Astrocyte (in vitro differentiated cells and primary cell): ENCODE measurements at places on chromosomes 12 and 14.

DNA sequence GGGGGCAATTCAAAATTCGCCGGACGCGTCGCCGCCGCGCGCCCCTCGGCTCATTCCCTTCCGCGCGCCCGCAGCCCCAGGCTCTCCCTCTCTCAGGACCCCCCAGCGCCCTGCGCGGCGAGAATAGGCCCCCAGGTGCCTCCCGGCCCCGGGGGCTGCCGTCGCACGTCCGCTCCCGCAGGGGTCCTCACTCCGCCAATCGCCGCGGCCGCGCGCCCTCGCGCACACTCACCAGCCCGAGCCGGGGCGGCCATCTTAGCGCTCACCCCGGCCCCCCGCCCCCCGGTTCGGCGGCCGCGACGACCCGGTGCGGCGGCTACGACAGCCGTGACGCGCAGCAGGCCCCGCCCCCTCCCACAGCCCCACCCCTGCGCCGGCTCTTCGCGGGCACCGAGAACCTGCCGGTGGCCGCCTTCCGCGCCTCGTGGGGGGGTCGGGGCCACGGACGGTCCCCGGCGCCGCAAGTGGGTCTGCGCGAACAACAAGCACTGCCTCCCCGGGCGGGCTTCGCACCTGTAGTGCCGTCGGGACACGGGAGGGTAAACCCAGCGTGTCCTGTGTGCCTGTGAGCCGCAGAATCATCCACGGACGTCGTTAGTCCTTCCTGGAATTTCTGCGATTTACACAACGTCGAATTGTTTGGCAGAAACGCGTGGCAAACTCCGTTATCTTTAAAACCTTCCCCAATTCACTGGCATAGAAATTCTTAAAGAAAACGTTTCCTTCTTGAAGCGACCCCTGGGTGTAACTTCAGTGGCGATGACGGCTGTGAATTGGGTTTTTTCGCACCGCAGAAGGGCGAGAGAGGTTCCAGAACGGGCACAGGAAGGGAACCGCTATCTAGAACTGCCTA is 2.5 kb downstream of the USP44 start:
- no peak for DNase-seq

- DNase-seq = no peak
Measured at GRCh38 chr14:91533623-91534022, 23.5 kb upstream of the PPP4R3A start.

DNA sequence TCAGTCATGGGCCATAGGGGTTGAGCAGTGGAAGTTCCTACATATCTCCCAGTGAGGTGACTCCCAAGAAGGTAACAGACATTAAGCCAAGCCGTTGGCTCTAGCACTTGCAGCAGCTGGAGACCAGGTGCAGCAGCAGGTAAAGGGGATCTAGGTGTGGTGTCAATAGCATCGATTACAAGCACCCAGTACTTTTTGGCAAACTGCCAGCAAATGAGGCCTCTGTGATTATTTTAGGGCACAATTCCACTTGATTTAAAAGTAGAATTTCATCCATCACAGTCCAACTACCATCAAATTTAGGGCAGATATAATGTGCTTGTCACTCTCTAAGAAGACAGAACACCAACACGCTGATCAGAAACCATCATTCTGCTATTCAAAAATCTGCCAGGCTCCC is 224.1 kb upstream of the EGLN3 start:
- no peak for DNase-seq

DNA sequence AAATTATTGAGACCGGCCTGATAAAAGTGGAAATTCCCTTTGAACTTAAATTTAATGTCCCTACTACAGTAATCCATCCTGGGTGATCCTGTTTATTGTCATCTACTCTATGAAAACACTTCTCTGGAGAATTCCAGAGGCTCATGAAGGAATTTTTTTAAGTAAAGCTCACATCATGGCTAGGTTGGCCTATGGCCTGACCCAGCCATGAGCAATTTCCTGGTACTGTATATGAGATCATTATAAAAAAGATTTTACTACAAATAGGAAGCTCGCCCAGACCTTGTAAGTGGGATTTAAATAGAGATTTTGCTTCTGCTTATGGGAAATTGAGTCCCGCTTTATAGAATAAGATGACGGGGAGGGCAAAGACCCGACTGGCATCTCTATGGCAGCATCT is 215.5 kb downstream of the DPF3 start:
- DNase-seq = peak; percentile 63

- DNase-seq = no peak
Measured at GRCh38 chr12:31057671-31058070, 16.0 kb upstream of the DDX11 start.

DNA sequence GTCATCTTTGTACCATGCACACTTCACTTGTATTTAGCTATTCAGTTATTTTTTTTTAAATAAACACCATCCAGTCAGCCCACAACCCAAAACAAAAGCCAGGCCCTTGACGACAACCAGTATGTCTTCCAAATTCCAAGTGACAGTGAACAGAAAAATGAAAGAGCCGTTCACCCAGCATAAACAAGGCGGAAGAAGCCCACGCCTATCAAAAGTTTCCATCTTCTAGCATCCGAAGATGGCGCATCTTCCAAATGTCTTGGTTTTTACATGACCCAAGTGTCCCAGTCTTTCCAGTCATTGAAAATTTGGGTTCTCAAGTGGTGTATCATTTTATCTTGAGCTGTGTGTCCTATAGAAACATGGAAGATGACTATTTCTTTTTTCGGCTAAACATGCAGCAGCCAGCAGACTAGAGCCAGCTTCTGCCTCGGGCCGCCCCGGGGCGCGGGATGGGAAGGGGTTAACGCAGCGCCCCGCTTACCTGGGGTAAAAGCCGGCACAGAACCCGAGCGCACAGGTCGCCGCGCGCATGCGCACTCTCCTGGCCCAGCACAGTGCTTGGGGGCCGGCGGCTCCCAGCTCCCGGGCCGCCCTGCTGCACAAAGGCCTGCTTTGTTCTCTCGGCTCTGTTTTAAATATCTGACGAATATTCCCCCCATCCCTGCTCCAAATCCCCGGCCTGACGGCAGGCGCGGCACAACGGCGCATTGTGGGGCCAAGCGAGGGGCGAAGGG is 164.8 kb downstream of the ZFP36L1 start:
- DNase-seq = no peak

DNA sequence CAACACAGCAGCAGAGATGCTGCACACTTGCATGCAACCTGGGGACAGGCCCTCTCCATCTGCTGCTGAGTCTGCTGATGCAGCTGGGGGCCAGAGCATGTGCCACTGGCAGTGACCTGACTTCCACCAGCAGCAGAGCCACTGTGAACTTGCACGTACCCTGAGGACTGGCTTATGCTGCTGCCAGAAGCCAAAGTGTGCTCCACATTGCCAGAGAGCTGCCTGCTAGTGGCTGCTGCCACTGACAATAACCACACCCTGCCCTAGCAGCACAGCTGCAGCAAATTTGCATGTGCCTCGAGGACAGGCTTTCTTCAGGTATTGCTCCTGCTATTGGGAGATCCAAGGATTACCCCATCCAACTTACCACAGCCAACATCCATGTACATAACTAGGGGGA is 4.5 kb upstream of the PRR4 start:
- no peak for DNase-seq

- no peak for DNase-seq
Measured at GRCh38 chr14:100158566-100159093, 815 bp downstream of the DEGS2 start.

GRCh38 chr12:130983328-130984017 is 29.8 kb downstream of the ADGRD1 start:
- no peak for DNase-seq

DNA sequence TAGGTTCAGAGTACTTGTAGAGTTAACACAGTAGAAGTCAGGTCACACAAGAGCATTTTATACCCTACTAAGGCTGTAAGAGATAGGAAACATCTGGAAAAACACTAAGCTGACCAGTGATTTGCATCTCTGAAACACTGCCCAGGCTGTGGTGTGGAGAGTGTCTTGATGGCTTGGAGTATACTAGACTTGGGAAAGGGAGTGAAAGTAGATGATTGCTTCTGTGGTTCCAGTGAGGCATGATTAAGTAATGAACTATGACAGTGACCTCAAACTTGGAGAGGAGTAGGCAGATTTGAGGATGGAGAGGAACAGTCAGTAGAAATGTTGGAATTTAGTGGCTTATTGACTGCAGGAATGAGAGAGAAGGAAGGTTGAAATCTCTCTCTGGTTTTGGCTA is 201.2 kb downstream of the FLRT2 start:
- DNase-seq = peak; percentile 83

DNA sequence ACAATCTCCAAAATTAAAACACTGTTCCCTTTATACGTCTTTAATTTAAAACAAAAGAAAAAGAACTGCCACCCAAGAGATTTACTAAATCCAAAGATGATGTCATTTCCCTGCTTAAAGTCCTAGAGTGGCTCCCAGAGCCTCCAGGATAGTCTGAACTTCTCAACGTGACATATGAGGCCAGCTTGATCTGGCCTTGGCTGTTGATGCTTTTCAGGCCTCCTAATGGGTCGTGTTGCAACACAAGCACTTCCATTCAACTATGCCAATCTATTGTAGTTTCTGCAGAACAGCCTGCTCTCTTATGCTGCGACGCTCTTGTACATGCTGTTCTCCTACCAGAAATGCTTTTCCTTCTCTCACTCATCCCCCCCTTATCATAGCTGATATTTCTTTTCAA is 35.7 kb downstream of the LGR5 start:
- DNase-seq = no peak

DNA sequence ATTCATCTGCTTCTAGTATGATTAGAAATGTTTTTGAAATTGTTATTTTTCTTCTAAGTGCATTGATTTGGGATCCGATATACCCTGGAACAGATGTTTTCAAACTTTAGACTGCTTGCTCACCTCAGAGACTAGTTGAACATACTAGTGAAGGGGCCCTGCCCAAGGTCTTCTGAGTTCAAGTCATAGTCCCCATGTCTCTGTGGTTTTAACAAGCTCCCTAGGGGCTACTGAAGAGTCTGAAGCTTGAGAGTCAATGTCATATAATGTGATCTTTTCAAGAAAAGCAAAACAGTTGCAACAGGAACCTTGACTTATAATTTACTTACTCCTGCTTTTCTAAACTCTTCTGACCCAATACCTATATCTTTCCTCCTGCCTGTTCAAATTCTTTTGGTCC is 7.5 kb upstream of the UBE2N start:
- no peak for DNase-seq

DNA sequence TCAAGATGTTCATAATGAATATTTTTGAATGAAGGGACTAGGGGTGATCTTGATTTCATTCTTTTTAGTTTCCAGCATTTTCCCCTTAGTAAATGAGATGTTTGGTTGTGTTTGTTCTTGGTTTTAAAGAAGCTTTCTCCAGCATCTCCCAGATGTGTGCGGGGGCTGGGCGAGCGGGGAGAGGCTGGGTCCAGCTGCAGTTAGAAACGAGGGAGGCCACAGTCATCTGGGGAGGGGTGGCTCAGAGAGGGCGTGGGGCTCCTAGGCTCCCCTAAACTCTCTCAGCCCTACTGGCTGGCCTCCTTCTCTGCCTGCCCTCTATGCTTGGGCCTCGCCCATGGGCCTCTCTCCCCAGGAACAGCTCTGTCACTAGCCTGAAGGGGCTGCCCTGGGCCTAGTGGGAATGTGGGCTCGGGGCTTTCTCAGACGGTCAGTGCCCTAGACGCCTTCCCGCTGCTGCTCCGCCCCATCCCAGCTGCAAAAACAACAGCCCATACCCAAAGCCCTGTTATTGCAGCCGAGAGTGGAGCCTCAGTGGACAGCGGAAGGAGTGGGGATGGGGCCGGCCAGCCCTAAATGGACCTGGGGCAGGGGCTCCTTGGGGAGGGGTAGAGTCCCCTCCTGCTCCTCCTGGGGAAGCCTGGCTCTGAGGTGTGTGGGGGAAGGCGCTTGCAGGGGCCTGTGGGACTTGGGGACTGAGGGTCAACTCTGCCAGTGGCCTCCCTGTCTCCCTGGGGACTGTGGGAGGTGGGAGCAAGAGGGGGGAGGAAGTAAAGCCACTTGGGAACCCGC is 18.3 kb upstream of the EIF2B2 start:
- DNase-seq = no peak

DNA sequence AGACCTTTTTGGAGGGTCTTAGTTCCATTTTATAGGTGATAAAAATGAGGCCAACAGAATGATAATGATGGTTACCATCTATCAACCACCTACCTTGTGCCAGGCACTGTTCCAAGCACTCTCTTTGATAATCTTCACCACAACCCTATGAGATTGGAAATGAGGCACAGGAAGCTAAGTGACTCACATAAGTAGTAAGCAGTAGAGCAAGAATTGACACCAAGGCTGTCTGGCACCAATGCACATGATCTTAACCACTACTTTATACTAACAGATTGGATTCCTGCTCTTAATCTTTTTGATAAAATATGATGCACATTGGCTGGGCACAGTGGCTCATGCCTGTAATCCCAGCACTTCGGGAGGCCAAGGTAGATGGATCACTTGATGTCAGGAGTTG is 91.4 kb downstream of the DRAM1 start:
- peak; percentile 36 for DNase-seq

DNA sequence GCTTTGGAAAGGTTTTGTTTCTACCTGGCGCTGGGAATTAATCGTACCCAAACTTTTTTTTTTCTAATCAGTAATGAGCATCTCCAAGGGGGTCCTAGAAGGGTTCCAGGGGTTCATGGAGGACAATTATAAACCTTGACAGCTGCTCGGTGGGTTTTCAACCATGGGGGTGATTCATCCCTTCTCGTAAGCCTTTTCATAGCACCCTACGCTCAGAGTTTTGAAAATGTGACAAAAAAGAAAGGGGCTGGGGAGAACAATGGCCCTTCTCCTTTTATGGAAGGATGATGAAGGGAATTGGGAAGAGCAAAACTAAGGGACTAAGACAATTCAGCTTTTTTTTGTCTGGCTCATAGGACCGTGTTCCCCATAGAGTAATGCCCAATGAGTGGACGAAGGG is 196.7 kb downstream of the ZFP36L1 start:
- DNase-seq = no peak

DNA sequence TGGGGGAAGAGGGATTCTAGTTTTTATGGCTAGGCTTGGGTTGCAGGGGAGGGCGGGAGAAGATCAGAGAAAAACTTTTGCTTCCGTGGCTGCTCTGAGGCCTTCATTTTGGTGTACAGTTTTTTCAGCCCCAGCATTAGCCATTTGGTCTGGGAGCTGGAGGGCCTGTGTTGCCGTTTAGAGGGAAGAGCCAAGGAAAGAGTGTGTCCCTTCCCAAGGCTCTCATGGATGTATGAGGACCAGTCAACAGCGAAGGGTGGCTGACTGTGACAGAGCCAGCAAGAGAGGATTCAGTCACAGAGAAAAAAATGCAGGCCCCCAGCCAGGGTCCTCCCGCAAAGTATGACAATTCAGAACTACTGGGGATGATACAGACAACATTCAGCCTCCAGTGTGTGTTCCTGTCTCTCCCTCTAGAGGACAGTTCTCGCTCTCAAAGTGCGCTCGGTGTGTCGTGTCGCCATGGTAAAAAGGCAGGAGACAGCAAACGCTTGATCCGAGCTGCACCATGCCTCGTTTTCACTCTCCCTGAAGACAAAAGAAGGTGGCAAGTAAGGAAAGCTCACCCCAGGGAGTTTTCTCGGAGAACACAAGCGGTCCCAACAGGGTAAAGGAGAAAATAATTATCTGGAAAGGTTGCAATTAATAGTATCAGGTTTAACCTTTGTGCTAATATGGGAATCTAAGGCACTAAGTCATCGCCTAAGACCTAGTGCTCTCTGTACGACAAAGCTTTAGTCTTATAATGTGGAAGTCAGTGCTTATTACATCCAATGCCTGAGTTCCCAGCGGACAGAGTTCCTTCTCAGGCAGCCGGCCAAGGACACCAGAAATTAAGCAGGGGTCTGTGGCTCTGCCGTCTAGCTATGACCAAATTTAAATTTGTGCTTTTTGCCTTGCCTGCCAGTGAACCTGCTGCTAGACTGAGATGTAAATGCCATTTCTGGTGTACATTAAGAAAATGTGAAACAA is 157.3 kb upstream of the PLXNC1 start:
- DNase-seq = peak; percentile 47

GRCh38 chr12:32501835-32502333 is 102.5 kb downstream of the FGD4 start:
- DNase-seq = peak; percentile 76

- no peak for DNase-seq
Measured at GRCh38 chr14:76870166-76870565, 44.0 kb downstream of the LRRC74A start.
